ENCODE measurements at places on chromosomes 16 and 17. TPM values are rescaled to one million over a fixed set of nuclear protein-coding genes. Genes with fewer than 3 reads are reported as not detected.

- DNase-seq = no peak
Measured at GRCh38 chr17:63916566-63917185, 2.0 kb downstream of the GH1 start.

DNA sequence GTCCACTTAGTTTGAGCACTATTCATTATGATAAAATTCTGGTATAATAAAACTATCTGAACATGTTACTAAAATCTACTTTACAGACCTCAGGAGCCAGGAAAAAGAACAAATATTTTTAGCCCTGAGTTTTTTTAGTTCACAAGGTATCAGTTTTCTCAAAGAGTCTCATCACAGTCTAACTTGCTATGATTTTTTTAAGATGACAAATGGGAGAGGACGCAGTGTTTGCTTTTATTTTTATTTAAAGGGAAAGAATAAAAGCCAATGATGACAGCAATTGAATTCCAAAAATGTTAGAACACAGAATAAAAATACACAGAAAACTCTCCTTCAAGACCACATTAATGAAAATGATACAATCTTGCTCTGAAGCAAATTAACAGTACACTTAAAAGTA is 7.4 kb downstream of the MED13 start:
- no peak for DNase-seq

- DNase-seq = no peak
Measured at GRCh38 chr16:49972280-49972679, 52.7 kb upstream of the CNEP1R1 start.

Gene AXIN2
- total RNA-seq = 0.83 TPM

- DNase-seq = no peak
Measured at GRCh38 chr16:68695575-68695974, 41.5 kb upstream of the CDH1 start.

Gene MT1H
- total RNA-seq = not detected

Gene PHAF1
- total RNA-seq = 19.3 TPM

GRCh38 chr16:52364500-52364899 is 182.4 kb downstream of the TOX3 start:
- no peak for DNase-seq

Gene GRAPL
- total RNA-seq = not detected

DNA sequence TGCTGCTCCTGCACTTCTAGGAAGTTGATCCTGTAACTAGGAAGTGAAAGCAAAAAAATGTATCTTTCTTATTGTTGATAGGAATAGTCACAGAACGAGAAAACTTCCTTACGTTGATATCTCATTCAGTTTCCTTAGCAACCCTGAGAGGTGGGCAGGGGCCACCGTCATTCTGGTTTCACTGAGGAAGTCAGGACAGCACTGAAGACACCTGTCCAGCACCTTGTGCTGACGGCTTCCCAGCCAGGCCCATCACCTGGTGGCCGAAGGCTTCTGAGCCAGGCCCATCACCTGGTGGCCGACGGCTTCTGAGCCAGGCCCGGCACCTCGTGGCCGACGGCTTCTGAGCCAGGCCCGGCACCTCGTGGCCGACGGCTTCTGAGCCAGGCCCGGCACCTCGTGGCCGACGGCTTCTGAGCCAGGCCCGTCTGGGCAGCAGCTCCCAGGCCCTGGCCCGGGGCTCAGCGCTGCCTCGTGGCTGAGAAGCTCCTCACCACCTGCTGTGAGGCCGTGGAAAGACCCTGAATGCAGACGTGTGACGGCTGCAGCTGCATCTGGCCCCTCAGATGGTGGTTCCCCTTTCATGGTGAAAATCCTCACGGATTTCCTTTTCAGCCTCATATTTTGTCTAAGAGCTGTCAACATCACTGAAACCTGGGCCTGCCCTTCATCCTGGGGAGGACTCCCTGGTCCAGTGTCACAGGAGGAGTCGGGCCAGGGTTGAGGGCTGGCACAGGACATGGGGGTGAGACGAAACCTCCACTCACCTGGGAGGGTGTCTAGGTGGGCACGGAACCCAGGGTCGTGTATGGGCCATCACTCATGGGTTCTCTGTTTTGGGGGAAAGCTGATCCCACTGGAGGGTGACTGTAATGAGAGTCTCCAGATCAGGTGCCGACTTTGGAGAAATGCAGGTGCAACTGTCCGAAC is 33.0 kb upstream of the ZNF750 start:
- DNase-seq = no peak

- DNase-seq = no peak
Measured at GRCh38 chr16:11009027-11009755, 64.8 kb downstream of the CLEC16A start.

GRCh38 chr16:65819136-65819898 is 547.2 kb upstream of the CDH5 start:
- no peak for DNase-seq

DNA sequence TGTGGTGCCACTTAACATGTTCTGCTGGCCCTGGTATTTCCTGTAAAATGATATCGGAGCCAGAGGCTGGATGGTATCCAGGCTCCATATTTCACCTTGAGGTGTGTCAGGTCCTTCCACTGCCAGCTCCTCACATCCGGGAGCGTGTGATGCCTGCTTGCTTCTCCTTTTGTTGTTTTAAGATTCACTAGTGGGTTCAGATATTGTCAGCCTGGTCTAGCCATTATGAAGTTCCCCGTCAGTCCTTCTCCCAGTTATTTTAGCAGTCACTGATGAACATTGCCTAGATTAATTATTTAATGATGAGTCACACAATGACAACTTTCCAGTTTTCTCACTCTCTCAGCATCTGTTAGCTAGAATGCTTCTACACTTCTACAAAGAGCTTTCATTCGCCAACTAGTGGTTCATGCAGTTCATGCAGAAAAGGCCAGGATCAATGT is 11.3 kb downstream of the DNAAF1 start:
- DNase-seq = no peak

DNA sequence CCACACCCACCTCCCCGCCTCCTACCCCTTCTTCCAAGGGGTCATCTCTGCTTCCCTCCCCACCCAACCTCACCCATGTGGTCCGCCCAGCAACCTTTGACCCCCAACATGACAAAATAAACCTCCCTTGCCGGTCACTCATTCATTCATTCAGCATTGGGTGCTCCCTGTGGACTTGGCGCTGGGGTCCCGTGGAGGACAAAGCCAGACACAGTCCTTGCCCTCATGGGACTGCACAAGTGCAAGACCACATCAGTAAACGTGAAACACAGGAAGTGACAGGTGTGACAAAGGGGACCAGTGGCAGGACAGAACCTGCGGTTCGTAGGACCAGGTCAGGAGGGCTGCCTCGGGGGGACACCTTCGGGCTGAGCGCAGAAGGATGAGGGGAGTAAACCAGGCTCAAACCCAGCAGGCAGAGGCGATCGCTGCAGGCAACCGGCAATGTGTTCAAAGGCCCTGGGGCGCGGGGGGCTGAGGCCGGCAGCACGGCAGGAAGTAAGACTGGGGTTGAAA is 185.4 kb downstream of the SEC14L1 start:
- DNase-seq = no peak

Gene GLOD4
- 89.2 TPM for total RNA-seq

Gene WNT9B
- total RNA-seq = 0.19 TPM

Gene USH1G
- 2.9 TPM for total RNA-seq

DNA sequence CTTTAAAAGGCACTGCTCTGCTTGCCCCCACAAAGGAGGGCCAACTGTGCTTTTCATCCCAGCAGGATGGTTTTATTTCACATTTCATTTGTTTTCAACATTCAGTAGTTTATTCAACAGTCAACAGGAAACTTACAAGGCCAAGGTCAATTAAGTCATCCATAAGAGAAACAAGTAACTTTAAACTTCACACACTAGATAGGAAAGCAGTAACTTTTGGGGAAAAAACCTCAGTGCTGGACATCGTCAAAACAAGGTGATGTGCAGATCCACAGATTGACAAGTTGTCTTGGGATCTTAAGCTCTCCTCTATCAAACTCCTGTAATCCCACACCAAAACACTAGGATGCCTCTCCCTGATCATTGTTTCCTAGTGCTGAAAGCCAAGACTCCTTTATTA is 18.5 kb downstream of the NFE2L1 start:
- DNase-seq = no peak

- no peak for DNase-seq
Measured at GRCh38 chr17:37671028-37671823, 28.0 kb upstream of the DDX52 start.

GRCh38 chr17:56319531-56319930 is 166.3 kb downstream of the ANKFN1 start:
- no peak for DNase-seq

- DNase-seq = no peak
Measured at GRCh38 chr16:4465977-4466779, 8.2 kb downstream of the NMRAL1 start.

DNA sequence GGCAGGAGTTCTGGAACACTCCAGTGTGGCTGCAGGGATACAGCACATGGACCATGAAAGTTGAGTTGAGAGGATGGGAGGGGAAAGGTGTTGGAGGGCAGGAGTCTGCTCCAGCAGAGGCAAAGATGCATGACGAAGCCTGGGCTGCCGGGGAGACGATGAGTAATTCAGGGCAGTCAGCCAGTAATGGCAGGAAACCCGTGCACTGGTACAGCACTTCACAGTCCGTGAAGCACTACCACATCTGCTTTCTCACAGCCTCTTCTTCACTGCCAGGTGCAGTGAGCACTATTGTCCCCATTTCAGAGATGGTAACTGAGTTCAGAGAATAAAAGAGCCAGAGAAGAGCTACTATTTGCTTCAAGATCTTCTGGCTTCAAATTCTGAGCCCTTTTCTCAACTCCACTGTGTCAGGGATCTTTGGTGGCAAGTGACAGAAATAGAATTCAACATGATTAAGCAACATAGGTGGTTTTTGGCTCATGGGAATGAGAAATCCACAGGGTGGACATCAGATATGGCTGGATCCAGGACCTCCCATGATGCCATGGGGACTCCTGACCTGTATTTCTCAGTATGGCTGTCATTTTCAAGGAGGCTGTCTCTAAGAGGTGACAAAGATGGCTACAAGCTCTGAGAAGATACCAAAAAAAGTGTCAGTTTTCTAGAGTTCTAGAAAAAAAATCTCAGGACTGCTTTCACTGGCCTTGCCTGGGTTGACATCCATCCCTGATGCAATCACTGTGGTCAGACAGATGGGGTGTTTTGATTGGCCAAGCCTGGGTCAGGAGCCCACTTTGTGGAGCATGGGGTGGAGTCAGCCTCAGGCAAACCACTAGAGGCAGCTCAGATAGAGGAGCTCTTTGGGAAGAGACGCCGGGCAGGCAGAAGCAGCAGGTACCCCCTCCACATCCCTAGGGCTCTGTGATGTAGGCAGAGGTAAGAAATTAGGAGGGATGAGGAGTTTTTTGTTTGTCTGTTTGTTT is 24.7 kb downstream of the IL21R start:
- no peak for DNase-seq

DNA sequence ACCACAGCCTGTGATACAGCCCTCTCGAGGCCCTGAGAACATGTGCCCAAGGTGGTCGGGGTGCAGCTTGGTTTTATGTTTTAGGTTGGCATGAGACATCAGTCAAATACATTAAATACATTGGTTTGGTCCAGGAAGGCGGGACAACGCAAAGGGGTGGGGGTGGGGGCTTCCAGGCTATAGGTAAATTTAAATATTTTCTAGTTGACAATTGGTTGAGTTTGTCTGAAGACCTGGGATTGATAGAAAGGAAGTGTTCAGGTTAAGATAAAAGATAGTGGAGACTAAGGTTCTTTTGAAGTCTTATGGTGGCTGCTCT is 1.2 kb upstream of the ZKSCAN2 start:
- DNase-seq = no peak

Gene FN3K
- 0.44 TPM for total RNA-seq

GRCh38 chr17:66619206-66619605 is 215.7 kb upstream of the CACNG5 start:
- no peak for DNase-seq
